Activated CD4-positive, alpha-beta T cell treated with anti-CD3 and anti-CD28 coated beads, Interleukin-2, Interleukin-6, amounts not matched to agents 100 ng/mL and 50 ng/mL, durations not matched to agents 16 hours and 8 hours (primary cell): ENCODE measurements at places on chromosomes 4 and X.
A peak's percentile ranks its signal among the peaks of the same experiment; 100 is the strongest.

DNA sequence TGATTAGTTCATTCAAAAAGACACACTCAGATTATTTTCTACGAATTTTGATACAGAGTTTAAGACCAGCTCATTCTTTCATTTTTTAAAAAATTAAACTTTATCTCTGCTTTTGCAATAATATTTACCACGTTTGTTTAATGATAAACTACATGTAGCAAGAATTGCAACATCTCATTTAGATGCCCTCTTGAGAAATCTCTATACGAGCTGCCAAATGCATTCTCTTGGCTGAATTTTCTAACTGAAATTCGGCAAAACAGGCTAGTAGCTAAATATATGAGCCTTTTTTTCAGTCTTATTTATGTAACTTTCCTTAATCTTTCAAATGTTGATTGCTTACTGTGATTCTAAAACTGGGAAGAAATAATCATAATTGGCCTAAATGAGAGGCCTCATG is 2.1 kb upstream of the GC start:
- DNase-seq: no peak

DNA sequence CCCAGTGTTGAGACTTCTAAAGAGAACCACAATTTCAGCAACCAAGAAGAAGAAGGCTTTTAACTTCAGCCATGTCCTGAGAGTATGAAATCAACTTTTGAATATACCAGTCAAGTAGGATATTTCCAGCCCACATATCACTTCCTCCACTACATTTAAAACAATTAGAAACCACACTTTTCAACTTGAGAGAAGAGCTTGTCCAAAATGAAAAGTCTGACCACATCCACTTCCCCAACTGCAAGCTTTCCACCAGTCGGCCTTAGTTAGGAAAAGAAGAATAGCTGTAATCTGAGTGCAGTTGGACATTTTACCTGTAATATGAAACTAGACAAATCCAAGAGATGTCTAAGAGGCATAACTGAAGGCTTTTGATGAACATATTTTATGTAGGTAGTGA is 101.9 kb upstream of the SLC7A11 start:
- peak; percentile 1 for DNase-seq

DNA sequence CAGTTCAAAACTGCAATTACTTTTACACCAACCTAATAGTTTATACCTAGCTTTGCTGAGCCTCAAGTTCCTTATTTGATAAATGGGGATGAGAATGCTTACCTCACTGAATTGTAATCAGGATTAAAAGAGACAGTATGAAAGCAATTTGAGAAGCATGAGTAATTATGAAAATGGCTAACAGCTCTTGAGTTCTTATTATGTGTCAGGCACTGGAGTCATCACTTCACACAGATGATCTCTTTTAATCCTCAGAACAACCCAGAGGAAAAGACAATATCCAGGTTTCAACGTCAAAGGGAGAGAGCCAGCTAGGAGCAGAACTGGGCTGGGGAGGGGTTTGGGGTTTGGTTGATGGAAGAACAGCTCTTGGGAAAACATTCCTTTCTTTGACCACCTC is 221.0 kb upstream of the NWD2 start:
- DNase-seq: peak; percentile 10

GRCh38 chr4:153573221-153573620 is 107.1 kb downstream of the TMEM131L start:
- no peak for DNase-seq
